Thoracic aorta (tissue), 2 donors: ENCODE measurements at places on chromosomes 5 and 9.
A peak's percentile ranks its signal among the peaks of the same experiment; 100 is the strongest.

DNA sequence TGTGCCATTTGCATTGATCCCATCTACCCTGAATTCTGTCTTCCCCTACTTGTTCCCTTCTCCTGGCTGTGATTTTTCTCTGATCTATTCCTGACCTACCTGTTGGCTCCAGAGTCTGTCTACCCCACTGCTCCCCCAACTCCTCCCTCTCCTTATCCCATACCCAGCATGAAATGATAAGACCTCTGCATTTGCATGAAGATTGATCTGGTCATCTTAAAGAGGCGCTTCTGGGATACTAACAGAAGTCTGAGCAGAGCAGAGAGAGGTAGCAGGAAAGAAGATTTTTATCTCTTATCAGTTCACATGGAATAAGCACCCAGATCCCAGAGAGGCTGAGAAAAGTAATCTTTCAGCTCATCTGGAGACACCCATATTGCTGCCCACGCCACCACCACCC, 18.3 kb upstream of the GLIPR2 start:
- DNase-seq: no peak

GRCh38 chr5:52988335-52989024, 672 bp upstream of the ITGA2 start:
- DNase-seq: no peak

- no peak for DNase-seq
Measured at GRCh38 chr5:22495016-22495720, 358.0 kb downstream of the CDH12 start.

GRCh38 chr9:19145881-19146280, 18.6 kb upstream of the PLIN2 start:
- no peak for DNase-seq

DNA sequence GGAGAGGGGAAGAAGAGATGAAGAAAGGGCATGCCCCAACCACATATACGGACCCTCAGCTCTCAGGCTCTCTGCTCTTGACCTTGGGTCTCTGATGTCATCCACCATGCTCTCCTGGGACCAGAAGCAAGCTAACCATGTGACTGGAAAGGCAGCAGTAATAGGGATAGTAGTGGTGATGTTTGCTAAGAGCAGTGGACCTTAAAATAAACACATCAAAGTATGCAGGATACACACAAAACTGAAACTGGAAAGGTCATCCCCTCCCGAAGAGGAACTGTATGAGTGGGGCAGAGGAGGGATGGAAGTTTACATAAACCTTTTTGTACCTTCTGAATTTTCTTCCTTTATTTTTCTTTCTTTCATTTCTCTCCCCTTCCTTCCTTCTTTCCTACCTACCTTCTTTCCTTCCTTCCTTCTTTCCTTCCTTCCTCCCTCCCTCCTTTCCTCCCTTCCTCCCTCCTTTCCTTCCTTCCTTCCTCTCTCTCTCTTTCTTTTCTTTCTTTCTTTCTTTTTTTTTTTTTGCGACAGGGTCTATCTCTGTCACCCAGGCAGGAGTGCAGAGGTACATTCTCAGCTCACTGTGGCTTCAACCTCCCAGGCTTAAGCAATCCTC, 8.1 kb upstream of the PTPN3 start:
- no peak for DNase-seq

- DNase-seq: no peak
Measured at GRCh38 chr5:149040421-149040820, 22.4 kb downstream of the SH3TC2 start.

DNA sequence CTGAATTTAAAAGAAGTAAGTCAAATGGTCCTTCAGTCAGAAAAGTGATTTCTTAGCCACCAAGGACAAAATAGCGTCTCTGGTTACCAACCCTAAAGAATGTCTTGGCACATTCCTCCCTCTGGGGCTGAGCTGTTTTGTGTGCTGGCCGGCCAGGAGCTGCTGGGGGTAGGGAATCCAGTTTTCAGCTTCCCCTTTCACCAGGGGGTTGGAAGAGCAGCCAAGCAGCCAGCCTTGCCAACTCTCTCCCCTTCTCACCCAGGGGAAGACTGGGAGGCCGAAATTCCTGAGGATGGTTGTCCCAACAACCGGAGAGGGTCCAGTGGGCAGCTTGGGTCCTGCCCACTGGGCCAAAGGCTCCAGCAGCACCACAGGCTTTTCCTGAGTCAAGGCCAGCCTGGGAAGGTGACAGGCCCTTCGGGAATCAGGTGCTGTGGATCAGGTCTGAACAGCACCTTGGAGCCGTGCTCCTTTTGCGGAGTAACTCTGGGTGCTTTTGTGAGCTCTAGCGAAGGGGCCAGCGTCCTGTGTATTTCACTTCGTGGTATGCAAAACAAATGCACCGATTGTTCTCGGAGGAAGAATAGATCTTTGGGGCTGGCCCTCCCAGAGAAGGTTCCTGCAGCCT, 4.2 kb downstream of the WWC1 start:
- no peak for DNase-seq

GRCh38 chr9:27542508-27542907, 12.9 kb upstream of the MOB3B start:
- DNase-seq: no peak

- DNase-seq: no peak
Measured at GRCh38 chr5:132674671-132675506, 1.1 kb downstream of the IL4 start.

DNA sequence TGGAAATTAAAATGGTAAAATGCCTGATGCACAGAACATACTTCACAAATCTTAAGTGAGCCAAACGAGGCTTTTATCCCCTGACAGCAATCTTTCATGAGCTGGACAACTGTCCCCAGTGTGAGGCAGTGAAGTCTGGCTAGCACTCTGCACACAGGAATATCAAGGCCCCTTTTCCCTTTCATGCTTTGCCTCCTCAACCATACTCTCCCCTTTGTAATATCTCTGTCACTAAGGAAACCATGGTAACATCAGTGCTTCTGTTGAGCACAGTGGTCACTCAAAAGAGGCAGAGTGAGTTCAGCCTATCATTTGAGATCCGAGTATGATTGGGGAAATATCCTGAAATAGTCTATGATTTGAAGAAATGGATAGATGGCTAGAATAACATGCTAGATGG, 318.3 kb downstream of the ENC1 start:
- DNase-seq: no peak

DNA sequence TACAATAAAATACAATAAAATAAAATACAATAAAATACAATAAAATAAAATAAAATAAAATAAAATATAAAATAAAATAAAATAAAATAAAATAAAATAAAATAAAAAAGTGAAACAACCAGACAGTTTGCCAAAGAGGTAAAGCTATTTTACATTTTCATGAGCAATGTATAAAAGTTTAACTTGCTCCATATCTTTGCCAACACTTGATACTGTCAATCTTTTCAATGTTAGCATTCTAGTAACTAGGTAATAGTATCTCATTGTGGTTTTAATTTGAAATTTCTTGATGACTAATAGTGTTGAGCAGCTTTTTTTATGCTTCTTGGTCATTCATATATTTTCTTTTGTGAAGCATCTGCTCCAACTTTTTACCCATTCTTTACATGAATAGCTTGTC, 17.3 kb downstream of the TTC33 start:
- no peak for DNase-seq

GRCh38 chr5:89449392-89450148, 566.6 kb upstream of the MEF2C start:
- no peak for DNase-seq

GRCh38 chr5:135262364-135262763, 136.7 kb downstream of the MACROH2A1 start:
- no peak for DNase-seq

DNA sequence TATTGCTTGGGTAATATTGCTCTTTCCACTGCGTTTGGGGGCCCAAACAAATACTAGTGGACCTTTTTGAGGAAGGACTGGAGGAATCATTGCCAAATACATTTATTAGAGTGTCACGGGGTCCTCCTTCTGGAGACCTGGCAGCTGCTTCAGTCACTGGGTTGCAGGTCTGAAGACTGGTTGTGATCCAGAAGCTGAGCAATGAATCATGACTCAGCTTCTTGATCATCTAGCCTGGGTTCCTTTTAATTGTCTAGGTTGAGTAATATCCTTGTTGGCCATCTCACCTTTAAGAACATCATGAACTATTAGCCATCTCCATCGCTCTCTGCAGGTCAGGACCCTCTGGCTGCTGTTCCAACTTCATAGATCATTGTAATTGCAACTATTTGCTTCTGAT, 15.4 kb upstream of the UBAP1 start:
- no peak for DNase-seq

- no peak for DNase-seq
Measured at GRCh38 chr9:117156144-117156688, 258.6 kb downstream of the ASTN2 start.

GRCh38 chr9:123769719-123770118, 160.2 kb downstream of the DENND1A start:
- DNase-seq: no peak

GRCh38 chr5:59673438-59674058, 220.0 kb downstream of the PDE4D start:
- DNase-seq: no peak

DNA sequence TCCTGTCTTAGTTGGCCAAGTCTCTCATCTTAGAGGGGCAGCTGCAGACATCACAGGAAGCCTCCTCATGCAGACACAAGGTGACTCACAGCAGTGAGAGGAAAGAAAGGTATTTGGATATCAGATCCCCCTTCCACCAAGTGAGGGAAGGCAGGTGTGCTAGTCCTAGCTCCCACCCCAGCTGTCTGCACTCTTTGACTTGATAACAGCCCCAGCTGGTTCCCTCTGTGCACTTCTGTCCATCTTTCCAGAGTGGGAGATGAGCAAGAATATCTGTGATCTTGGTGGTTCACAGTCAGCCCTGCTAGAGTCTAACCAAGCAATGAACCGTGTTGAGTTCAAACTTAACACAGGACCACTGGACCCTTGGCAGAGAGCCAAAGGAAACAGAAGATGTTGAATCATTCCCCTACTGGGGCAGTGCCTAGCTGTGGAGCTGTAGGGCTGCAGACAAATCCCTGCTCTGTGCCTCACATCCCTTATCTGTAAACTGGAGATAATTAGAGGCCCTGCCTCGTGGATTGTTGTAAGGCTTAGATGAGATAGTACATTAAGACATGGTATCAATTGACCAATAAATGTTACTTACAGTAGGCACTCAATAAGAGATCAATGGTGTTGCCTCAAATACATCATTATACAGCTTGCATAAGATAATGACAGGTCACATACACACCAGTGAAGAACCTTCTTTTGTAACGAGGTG, 39.1 kb downstream of the SH3RF2 start:
- DNase-seq: peak; percentile 22

- no peak for DNase-seq
Measured at GRCh38 chr5:50415912-50416311, 25.2 kb downstream of the EMB start.

DNA sequence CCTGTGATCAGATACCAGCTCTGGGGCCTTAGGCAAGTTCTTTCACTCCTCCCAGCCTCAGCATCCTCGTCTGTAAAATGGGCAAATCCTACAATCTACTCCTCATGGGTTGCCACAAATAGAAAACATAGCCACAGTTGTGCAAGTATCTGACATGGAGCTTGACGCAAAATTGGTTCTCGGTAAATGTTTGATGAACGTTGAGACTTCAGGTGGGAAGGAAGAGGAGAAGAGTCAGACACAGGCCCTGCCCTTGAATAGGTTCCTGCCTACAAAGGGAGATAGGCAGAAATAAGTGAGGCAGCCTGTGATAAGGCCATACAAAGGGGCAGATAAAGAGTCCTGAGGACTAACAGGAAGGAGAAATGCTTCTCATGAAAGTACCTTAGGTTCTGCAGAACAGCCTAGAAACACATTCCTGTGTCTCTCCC, 26.1 kb upstream of the CPEB4 start:
- no peak for DNase-seq
